ENCODE measurements at places on chromosomes 1 and 21. TPM values are rescaled to one million over a fixed set of nuclear protein-coding genes. Genes with fewer than 3 reads are reported as not detected.

FAM3B gene
- total RNA-seq, result 10.5 TPM

DNA sequence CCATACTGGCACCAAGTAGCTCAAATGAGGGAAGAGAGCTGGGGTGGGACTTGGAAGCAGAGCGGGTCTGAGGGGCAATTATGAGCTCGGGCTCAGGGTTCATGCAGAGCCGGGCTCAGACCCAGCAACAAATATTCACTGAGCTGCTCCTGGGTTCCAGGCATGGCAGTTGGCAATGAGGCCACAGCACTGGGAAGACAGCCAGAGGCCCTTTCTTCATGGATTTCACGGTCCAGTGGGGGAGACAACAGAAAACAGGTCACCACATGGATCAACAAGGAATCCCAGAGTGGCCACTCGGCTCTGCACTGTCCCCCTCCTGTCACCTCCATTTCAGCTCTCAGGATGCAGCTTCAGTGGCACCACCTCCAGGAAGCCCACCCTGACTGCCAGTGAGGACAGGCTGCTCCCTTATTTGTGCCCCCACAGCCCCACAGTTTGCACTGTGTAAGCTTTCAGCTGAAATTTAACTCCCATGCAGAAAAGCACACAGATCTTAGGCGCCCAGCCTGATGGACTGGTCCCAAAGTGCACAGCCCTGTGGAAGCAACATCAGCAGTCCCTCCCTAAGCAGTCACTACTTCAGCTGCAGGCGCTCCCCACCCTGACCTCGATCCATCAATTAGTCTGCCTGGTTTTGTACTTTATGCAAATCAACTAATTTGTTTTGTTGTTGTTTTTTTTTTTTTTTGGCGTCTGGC lies 22.4 kb downstream of the ARHGEF19 start:
- no peaks in the 10 kb centered on the region for H3K4me1 ChIP-seq
- no peak overlapping the region for H3K27ac ChIP-seq
- H3K4me3 ChIP-seq, result no peak overlapping the region
- no peaks in the 10 kb centered on the region for H3K36me3 ChIP-seq
- DNase-seq, result no peak
- H3K27me3 ChIP-seq, result no peaks in the 10 kb centered on the region

GRCh38 chr1:31238986-31239613 lies 587 bp downstream of the NKAIN1 start:
- no peak for DNase-seq
- peaks cover 27% of the 10 kb centered on the region for H3K27me3 ChIP-seq
- no peaks in the 10 kb centered on the region for H3K4me1 ChIP-seq
- H3K36me3 ChIP-seq, result no peaks in the 10 kb centered on the region
- H3K4me3 ChIP-seq, result peak overlapping the region; percentile 14

DNA sequence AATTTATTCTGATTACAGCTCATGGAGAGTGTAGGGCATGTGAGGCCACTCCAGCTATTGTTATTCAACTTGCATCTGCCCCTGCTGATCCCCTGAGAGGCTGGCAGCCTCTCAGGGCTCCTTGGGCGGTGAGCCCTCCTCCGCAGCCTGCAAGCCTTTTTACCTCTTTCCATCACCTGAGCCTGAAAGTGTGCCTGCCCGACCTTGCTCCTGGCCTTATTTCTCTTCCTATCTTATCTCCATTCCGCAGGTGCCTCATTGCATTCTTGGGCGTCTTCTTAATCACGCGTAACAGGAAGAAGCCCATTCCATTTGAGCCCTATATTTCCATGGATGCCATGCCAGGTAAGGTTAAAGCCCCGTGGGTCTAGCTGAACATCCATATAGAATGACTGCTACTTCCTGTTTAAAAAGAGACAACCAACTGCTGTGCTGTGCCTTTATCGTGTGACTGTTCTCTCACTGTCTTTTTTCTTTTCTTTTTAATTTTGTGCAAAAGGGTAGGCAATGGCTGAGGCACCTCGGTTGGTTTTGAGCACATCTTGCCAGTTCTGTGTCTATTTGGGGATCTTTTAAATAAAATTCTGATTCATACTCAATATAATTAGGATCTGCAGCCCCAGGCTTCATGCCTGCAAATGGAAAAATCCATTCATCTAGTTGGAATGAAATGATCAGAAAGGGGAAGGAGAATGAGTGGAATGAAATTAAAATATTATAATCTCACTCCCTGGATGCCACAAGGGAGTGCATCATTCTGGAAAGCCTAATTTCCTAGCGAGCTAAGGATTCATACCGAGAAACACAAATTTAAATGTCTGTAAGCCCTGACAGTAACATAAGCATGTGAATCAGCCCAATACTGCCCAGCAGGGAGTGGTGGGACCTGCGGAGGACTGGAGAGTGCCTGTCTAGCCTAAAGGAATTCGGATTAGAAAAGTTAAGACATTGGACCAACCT lies 38.6 kb upstream of the RCAN3 start:
- H3K4me3 ChIP-seq, result no peak overlapping the region
- DNase-seq, result no peak
- H3K4me1 ChIP-seq, result no peaks in the 10 kb centered on the region
- H3K27ac ChIP-seq, result no peak overlapping the region

CFAP107 gene
- total RNA-seq, result not detected

C2CD4D gene
- 0.73 TPM for total RNA-seq

CCDC30 gene
- 15.4 TPM for total RNA-seq

GRCh38 chr1:52927212-52928014 lies at the start of gene SCP2:
Gene SCP2, plus strand, starts transcription at chr1:52927276. Its CDS starts 121 bp downstream, at chr1:52927397.
- H3K36me3 ChIP-seq, result no peaks in the 10 kb centered on the region
- peaks cover 9% of the 10 kb centered on the region for H3K4me1 ChIP-seq
- no peaks in the 10 kb centered on the region for H3K27me3 ChIP-seq
- peak within 1 kb of the TSS; percentile 80 for H3K4me3 ChIP-seq
- H3K27ac ChIP-seq, result peak within 1 kb of the TSS; percentile 88

- H3K4me1 ChIP-seq, result no peaks in the 10 kb centered on the region
- no peaks in the 10 kb centered on the region for H3K36me3 ChIP-seq
- H3K27ac ChIP-seq, result no peak overlapping the region
- H3K27me3 ChIP-seq, result no peaks in the 10 kb centered on the region
- no peak overlapping the region for H3K4me3 ChIP-seq
Measured at GRCh38 chr1:190205713-190206112, 272.0 kb downstream of the BRINP3 start.
